Foreskin melanocyte (primary cell): ENCODE measurements at places on chromosomes 1 and 21.

DNA sequence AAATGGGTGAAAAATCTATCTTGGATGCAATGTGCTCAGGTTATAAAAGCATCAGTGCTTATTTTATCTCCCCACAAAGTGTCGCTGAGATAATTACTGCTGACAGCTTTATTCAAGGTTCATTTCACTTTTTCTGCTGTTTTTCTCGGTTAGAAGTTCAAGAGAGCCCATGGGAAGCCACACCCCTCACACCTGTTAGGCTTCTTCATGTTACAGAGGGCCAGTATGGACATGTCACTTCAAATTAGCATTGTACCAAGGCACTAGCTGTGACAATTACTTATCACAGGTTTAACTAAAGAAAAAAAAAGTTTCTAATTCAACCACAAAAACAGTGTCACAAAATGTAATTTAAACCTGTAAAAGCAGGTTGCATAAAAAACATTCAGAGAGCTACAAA is 187.3 kb upstream of the DMRTA2 start:
- no peak for DNase-seq

DNA sequence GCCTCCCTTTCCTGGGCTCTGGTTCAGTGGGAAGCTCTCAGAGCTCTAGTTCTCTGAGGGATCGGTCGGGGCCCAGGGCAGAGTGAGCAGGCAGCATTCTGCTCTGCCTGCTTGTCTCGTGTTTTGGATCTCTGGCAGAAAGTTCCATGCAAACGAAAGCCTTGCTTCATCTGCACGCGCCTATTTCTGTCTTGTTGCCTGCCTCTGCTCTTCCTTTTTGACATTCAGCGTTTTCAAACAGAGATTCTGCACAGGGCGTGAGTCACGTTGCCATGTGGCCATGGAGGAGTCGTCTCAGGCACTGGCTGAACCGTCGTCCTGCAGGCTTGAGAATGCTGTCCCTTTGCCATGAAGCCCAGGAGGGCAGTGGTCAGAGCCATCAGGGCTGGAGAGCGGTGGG is 20.3 kb downstream of the AJAP1 start:
- DNase-seq: no peak

DNA sequence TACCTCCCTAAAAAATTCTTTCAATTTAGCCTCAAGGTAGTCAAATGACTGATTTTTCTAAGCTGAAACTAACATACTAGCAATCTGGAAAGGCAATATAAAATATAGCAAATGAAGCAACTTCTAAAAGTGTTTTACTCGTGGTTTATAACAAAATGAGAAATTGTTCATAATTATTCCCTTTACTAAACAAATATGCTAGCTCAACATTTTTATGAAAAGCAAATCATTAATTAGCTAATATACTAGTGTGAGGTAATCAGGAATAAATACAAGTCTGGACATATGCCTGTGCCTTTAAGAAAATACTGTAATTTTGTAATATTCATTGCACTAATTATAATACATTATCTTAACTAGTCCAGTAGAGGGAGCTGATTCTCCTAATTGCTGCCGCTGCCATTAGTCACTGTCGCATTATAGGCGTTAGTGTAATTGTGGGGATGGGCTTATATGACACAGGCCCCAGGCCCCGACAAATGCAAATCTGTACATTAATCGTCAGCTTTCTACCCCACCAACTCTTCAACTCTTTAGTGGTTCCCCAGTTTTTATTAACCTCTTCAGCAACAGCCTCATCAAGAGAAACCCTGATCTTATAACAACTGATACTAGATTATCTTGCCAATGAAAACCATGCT is 160.9 kb downstream of the GABPA start:
- DNase-seq: no peak

DNA sequence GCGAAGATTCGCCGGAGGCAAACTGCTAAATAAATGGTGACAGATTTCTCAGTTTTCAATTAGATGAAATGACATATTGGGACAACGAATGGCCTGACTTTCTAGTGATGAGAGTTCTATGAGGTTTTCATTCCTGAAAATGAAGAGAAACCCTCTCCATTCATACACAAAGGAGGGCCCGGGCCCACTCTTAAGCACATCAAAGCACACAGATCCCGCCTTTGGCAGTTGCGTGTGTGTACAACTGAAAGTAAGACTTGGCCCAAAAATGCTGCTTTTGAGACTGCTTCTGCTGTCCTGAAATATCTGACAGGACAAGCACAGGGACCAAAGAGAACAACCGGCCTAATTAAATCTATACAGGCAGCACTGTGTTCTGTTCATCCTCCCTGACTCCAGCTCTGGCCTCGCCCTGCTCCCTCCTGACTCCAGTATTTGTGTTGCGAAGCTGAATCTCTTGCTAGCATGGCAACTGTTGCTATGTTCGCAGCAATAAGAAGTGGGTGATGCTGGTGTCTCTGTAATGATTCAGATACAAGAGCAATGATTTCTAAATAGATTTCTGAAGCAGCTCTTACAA is 7.4 kb downstream of the LRRC53 start:
- no peak for DNase-seq

DNA sequence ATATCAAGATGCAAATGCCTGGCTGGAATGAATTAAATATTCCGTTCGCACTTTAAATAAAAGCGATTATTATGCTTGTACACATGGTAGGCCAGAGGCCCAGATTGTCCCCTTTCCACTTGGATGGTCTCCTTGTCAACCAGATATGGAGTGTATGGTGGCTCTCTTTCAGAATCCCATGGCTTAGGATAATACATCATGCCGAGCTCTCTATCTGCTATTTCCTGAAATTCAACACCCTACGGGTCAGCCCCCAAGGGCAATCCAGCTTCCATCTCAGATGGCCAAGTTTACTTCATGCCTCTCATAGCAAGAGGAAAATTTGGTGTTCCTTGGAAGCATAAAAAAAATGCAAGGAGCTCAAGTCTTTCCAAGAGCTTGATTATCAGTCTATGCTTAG is 25.4 kb upstream of the FMO1 start:
- no peak for DNase-seq

DNA sequence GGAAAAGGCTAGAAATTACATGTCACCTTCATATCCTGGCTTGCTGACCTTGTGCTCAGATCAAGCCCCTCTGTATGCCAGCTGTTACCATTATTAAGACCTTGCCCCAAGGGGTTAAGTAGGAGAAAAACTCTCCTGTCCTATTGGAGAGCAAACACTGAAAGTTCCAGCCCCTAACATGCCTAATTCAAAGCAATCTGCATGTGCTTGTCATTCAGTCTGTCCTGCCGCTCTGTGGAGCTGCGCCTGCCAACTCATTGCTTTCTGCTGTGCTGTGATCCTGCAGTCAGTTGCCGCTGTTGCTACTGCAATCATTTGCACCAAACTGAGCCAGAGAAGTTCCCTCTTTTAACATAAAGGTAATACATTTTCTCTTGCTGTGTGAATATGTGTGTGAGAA is 113.4 kb downstream of the DISP1 start:
- peak; percentile 59 for DNase-seq

GRCh38 chr1:196059210-196059609 is 549.0 kb downstream of the KCNT2 start:
- DNase-seq: no peak

DNA sequence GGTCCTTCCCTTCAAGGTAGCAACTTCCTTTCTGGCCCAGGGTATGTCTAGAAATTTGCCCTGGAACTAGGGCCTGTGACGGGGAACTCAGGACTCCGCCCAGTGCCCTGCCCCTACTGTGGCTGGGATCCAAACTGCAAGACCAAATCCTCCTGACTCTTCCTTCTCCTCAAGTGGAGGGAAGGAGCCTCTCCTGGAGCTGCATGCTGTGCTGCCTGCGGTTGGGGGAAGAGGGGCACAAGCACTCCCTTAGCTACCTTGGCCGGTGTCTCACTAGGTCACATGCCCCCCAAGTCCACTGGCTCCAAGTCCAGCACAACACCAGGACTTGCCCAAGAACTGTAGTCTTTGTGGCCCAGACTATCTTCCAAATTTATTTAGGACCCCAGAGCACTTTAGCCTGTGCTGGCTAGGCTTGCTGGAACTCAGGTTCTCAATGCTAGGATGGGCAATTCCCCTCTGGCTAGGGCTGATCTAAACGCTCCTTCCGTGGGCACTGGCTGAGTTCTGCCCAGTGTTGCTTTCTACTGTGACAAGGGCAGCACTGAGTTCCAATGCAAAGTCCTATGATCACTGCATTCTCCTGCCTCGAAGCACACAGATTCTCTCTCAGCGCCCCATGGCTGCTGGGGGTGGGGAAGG is 12.2 kb downstream of the ADSS2 start:
- no peak for DNase-seq

DNA sequence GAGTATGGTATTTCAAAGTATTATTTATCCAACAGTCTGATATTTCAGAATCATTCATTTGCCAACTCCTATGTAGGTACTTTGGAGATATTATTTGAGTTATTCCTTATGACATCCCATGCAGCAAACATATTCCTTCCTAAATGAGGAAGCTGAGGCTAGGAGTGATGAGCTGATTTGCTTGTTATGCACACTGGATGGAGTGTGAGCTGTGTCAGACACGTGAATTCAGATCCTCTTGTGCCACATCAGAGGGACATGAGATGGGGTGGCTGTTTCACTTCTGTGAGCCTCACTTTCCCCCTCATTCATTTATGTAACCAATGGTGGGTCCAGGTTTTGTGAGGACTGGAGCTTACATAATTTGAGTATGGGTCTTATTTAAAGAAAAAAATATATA is 215.9 kb downstream of the DISC1 start:
- DNase-seq: no peak

- no peak for DNase-seq
Measured at GRCh38 chr21:39311164-39311563, 2.3 kb downstream of the BRWD1 start.

GRCh38 chr1:4121834-4122512 is 221.9 kb upstream of the C1orf174 start:
- DNase-seq: no peak

DNA sequence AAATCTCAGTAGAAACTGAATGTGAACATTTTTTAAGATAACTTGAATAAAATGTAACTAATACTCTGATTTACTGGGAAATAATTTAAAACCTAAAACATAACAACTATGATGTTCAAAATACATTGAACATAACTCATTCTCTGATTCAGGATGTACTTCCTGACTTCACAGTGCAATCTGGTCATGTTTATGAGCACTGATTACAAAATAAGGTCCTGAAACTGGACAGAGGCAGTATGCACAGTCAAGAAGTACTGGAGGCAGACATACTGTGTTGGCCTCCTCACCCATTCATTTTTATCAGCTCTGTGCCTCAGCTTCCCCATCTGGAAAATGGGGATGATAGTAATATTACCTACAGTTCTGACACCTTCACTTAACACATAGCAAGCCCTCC is 651.3 kb downstream of the PTPRC start:
- no peak for DNase-seq

DNA sequence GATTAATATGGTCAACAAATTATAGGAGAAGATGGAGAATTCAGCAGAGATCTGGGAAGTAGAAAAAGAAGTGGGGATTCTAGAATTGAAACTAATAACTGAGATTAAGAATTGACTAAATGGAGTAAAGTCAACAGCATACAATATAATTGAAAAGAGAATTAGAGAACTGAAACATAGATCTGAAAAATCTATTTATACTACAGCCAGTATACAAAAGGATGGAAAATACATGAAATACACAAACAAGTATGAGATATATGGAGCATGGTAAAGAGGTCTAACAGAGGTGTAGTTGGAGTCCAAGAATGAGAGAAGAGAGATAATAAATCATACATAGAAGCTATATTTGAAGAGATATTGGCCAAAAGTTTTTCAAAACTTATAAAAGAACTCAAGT is 235.2 kb downstream of the FGGY start:
- DNase-seq: no peak

DNA sequence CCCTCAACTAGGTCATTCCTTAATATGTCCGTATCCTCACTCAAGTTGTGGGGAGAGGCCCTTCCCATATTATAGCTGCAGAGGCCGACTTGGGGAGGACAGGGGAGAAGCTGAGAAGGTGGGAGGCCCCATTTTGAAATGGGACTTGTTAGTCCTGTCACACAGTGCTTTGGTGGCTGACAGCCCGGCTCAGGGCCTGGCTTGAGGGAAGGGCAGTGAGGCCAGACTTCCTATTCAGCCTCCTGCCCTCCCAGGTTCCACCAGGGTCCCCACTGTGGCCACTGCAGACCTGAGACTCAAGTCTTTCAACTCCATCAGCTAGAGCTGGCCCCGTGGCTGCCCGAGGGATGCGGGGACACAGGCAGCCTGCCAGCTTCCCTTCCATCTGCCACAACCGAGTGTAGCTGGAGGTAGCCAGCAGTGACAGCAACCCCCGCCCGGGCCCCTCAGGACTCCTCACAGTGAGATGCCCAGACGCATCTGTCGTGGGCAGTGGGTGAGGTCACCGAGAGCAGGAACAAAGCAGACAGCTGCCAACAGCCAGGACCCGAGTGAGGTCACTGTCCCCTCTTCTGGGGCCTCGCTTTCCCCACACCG is 36.9 kb downstream of the SIM2 start:
- no peak for DNase-seq

GRCh38 chr1:112538883-112539282 is 30.1 kb downstream of the WNT2B start:
- DNase-seq: no peak

DNA sequence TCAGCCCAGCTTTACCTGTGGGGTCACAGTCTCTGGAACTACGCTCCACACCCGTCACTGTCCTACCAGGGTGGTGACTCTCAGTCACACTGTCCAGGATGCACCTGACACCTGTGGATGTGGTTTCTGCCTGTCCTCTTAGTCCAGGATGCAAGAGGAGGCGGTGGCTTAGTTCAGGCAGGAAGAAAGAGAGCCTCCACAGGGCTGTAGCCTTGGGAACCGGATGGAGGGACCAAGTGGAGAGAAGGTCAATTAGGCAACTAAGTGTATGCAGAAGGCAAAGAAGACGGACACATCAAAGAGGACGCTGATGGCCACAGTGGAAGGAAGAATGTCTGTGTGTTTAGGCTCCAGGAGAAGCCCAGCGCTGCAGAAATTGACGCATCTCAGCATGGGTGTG is 153.9 kb upstream of the IRF2BP2 start:
- DNase-seq: no peak

- DNase-seq: no peak
Measured at GRCh38 chr1:11339346-11340232, 66.6 kb downstream of the UBIAD1 start.

GRCh38 chr1:206041640-206042039 is 11.3 kb upstream of the RHEX start:
- DNase-seq: no peak

DNA sequence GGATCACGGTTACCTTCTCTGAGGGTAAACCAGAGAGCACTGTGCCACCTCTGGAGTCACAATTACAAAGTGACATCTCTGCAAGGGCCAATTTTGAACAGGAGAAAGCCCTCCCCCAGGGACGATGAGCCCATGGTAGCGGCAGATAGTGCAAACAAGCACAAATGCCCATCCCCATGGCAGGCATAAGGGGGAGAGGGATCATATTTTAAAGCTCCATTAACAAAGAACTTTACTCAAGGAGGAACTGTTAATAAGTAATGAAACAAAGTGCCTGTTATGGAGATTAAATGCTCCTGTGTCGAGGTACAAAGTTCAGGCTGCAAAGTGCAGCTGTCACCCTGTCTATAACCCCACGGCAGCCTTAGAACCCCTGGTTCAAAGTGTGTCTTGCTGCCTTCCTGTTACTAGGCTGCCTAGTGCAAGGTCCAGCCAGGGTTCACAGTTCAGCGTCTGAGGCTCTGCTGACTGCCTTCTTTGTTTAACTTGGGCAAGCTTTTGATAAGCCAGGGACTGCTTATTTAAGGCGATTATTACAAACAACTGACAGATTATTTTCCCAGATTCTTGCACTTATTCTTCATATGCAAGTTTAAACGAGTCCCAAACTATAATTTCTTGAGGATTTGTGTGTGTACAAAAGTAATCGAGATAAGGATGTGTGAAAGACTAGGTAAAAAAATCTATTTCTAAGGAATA is 75.7 kb upstream of the NRIP1 start:
- DNase-seq: peak; percentile 44

GRCh38 chr1:230992100-230992774 is 13.3 kb downstream of the ARV1 start:
- no peak for DNase-seq
